ENCODE measurements at places on chromosomes 3 and 15.

DNA sequence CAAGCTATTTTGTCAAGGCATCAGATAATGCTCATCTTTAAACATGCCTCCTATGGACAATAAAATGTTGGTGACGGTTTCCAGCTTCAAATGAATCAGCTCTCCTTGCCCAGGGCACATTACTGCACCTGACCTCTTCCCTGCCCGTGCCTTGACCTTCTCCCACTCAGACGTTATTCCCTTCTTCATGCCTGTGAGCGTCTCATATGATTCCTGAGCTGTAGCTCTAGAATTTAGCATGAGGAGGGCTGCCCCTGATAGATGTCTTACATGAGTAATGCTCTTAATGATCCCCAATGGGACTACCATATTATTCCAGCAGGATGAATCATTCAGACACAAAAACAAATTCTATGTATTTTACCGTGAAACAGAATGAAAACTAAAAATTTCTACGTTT lies 762.7 kb downstream of the ROBO1 start:
- no peaks in the 10 kb centered on the region for H3K36me3 ChIP-seq
- no peaks in the 10 kb centered on the region for H3K27me3 ChIP-seq
- peaks cover 39% of the 10 kb centered on the region for H3K4me1 ChIP-seq
- H3K27ac ChIP-seq: no peak overlapping the region
- H3K4me3 ChIP-seq: no peak overlapping the region
- peak; percentile 27 for DNase-seq

DNA sequence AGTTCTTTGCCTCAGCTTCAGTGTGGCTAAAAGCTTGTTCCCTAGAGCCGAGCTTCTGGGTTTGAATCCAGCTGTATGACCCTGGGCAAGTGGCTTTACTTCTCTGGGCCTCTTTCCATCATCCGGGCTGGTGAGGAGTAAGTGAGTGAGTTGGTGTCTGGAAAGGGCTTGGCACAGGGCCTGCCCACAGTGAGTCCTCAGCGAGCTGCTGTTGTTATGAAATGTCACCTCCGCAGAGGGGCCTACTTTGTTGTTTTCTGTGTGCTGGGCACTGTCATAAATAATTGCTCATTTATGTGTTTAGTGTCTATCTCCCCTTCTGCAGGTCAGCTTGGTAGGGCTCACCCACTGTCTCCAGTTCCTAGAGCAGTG lies 31.7 kb downstream of the SLC6A6 start:
- H3K4me3 ChIP-seq: no peak overlapping the region
- peak overlapping the region; percentile 37 for H3K27ac ChIP-seq
- peaks cover 72% of the 10 kb centered on the region for H3K4me1 ChIP-seq
- no peak for DNase-seq
- H3K27me3 ChIP-seq: no peaks in the 10 kb centered on the region

GRCh38 chr3:29695643-29696198 lies 414.9 kb downstream of the RBMS3 start:
- H3K4me1 ChIP-seq: peaks cover 46% of the 10 kb centered on the region
- no peaks in the 10 kb centered on the region for H3K36me3 ChIP-seq
- H3K4me3 ChIP-seq: no peak overlapping the region
- DNase-seq: peak; percentile 55
- H3K27ac ChIP-seq: peak overlapping the region; percentile 80
- no peaks in the 10 kb centered on the region for H3K27me3 ChIP-seq

DNA sequence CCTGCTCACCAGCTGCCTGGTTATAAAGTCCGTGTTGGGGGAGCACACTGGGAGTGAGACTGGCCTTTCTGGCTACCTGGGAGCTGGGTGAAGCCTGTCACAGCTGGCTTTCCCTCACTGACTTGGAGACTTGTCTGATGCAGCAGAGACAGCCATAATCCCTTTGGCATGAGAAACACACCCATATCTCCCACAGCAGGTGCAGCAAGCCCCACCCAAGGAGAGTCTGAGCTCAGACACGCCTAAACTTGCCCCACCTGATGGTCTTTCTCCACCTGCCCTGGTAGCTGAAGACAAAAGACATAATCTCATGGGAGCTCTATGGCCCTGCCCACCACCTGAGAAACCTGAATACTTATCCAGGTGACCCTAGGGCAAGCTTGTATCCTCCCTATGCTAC lies 54.8 kb downstream of the NMD3 start:
- no peak overlapping the region for H3K27ac ChIP-seq
- H3K4me1 ChIP-seq: no peaks in the 10 kb centered on the region
- H3K36me3 ChIP-seq: no peaks in the 10 kb centered on the region
- H3K27me3 ChIP-seq: no peaks in the 10 kb centered on the region
- DNase-seq: no peak

DNA sequence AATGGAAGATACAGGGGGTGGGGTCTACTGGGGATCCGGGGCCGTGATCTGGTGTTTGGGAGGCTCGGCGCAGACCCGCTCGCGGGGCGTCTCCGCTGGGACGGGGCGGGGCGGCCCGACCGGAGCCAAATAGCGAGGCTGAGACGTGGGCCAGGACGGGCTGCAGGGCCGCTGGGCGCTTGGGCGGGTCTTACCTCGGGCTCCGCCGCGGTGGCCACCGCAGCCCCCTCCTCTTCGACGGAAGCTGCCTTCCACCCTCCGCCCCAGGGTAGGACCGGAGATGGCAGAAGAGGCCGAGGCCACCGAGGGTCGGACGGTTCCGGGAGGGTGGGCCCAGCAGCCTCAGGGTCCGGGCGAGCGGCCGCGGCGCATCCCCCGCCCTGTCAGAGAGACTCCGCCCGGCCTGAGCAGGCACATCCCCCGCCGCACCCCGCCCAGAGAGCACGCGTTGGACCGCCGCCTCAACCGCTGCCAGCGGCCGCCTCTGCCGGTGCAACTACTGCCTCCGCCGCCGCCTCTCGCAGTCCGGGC lies 399 bp downstream of the MYO9A start:
- DNase-seq: peak; percentile 68
- H3K4me1 ChIP-seq: peaks cover 9% of the 10 kb centered on the region
- H3K36me3 ChIP-seq: no peaks in the 10 kb centered on the region
- H3K27me3 ChIP-seq: no peaks in the 10 kb centered on the region

DNA sequence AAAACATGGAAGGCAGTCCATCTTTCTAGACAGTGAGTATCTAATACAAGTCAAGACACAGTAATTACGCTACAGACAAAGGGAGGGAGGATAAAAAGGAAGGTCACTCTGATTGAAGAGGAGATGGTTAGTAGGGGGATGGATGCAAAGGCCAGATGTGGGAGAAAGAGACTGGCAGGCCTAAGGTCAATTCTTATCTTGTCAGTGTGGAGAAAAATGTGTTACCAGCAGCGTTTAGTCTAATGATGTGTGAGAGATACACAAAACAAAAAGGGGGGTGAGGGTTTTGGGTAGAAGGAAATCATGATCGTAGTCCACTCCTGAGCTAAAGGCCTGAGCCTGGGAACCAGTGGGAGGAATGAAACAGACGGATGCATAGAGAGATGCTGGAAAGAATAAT lies 46.7 kb downstream of the RFTN1 start:
- no peak overlapping the region for H3K4me3 ChIP-seq
- peaks cover 14% of the 10 kb centered on the region for H3K4me1 ChIP-seq
- DNase-seq: no peak
- H3K36me3 ChIP-seq: no peaks in the 10 kb centered on the region
- peaks cover 22% of the 10 kb centered on the region for H3K27me3 ChIP-seq
- H3K27ac ChIP-seq: no peak overlapping the region

GRCh38 chr3:195757438-195757770 lies 36.6 kb downstream of the MUC20 start:
- DNase-seq: no peak
- no peak overlapping the region for H3K4me3 ChIP-seq
- H3K4me1 ChIP-seq: no peaks in the 10 kb centered on the region
- H3K27ac ChIP-seq: no peak overlapping the region
- H3K27me3 ChIP-seq: peaks cover 50% of the 10 kb centered on the region

DNA sequence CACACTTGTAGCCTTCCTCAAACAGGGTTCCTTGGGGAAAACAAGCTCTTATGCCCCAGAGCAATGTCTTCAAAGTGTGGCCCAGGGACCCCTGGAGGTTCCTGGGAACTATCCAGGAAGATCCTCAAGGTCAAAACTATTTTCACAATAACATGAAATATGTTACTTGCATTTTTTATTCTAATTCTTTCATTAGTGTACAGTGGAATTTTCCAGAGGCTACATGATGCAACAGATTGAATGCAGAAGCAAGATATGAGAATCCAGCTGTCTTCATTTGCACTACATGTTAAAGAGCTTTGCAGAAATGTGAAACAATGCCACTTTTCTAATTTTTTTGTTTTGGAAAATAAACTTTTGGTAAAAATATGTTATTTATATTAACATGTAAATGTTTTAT lies 190.9 kb downstream of the SLC9A9 start:
- no peaks in the 10 kb centered on the region for H3K4me1 ChIP-seq
- H3K36me3 ChIP-seq: no peaks in the 10 kb centered on the region
- no peak for DNase-seq

- H3K36me3 ChIP-seq: no peaks in the 10 kb centered on the region
- H3K4me1 ChIP-seq: no peaks in the 10 kb centered on the region
- H3K27ac ChIP-seq: no peak overlapping the region
- no peak for DNase-seq
- H3K27me3 ChIP-seq: no peaks in the 10 kb centered on the region
Observed at GRCh38 chr3:101077361-101078011, 84.3 kb upstream of the ABI3BP start.

GRCh38 chr3:20669675-20670074 lies 483.7 kb upstream of the SGO1 start:
- no peaks in the 10 kb centered on the region for H3K27me3 ChIP-seq
- H3K4me1 ChIP-seq: no peaks in the 10 kb centered on the region
- H3K27ac ChIP-seq: no peak overlapping the region
- no peaks in the 10 kb centered on the region for H3K36me3 ChIP-seq

DNA sequence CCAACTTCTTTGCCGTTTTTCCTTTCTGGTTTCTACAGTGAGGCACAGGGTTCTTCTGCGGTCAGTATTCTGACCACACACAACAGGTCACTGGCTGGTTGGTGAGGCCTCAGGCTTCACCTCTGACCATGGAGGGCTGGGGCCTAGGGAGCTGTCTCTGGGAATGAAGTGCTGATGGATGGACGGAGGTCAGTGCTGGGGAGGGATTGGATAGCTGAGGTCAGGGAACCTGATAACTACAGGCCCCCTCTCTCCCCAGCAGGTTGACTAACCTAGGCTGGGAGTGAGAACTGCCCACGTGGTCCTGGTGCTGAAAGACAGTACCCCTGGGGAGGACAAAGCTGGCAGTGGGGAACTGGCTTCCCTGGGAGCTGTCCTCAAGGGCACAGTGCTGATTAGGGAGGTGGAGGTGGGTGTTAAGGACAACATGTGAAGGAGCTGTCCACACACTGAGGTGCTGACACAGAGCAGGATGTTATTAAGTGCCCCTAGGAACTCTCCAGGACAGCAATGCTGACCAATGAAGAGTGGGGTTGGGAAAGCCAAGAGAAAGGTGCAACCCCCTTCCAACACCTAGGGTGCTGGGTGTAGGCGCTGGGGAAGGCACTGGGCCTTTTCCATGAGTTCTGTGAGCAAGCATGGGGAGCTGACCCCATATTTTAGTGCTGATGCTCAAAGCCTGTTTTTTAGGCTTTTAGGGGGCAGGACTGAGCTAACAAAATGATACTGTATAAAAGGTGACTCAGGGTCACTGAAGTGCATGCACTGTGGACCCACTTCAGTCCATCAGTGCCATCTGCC lies 45.2 kb downstream of the ATP2B2 start:
- H3K27ac ChIP-seq: no peak overlapping the region
- no peak overlapping the region for H3K4me3 ChIP-seq
- H3K4me1 ChIP-seq: no peaks in the 10 kb centered on the region
- peak; percentile 75 for DNase-seq
- H3K27me3 ChIP-seq: no peaks in the 10 kb centered on the region

DNA sequence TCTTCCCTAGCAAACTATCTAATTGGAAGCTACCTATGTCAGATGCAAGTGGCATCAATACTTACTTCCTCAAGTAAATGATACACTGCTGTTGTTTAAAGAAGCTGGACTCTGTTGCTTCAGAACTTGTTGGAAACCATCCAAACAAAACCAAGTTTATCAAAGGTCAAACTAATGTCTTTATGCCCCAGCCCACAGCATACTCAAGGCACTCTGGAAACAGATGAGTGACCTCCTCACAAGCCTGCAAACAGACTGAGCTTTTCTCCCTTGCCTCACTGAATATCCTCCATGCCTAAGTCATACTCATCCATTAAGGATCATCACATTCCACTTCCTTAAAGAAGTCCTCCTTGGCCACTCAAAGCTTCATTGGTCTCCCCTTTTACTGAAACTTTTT lies 107.4 kb upstream of the ACP3 start:
- no peaks in the 10 kb centered on the region for H3K27me3 ChIP-seq
- H3K4me3 ChIP-seq: no peak overlapping the region
- H3K27ac ChIP-seq: no peak overlapping the region
- H3K36me3 ChIP-seq: no peaks in the 10 kb centered on the region
- DNase-seq: no peak
- peaks cover 5% of the 10 kb centered on the region for H3K4me1 ChIP-seq

GRCh38 chr3:192186045-192186444 lies 541.3 kb downstream of the FGF12 start:
- H3K36me3 ChIP-seq: no peaks in the 10 kb centered on the region
- DNase-seq: no peak
- peaks cover 16% of the 10 kb centered on the region for H3K4me1 ChIP-seq
- H3K27me3 ChIP-seq: no peaks in the 10 kb centered on the region

GRCh38 chr3:18740631-18741583 lies 315.8 kb upstream of the SATB1 start:
- DNase-seq: no peak
- H3K4me1 ChIP-seq: no peaks in the 10 kb centered on the region
- H3K27me3 ChIP-seq: no peaks in the 10 kb centered on the region
- H3K36me3 ChIP-seq: no peaks in the 10 kb centered on the region
- no peak overlapping the region for H3K27ac ChIP-seq
- H3K4me3 ChIP-seq: no peak overlapping the region

DNA sequence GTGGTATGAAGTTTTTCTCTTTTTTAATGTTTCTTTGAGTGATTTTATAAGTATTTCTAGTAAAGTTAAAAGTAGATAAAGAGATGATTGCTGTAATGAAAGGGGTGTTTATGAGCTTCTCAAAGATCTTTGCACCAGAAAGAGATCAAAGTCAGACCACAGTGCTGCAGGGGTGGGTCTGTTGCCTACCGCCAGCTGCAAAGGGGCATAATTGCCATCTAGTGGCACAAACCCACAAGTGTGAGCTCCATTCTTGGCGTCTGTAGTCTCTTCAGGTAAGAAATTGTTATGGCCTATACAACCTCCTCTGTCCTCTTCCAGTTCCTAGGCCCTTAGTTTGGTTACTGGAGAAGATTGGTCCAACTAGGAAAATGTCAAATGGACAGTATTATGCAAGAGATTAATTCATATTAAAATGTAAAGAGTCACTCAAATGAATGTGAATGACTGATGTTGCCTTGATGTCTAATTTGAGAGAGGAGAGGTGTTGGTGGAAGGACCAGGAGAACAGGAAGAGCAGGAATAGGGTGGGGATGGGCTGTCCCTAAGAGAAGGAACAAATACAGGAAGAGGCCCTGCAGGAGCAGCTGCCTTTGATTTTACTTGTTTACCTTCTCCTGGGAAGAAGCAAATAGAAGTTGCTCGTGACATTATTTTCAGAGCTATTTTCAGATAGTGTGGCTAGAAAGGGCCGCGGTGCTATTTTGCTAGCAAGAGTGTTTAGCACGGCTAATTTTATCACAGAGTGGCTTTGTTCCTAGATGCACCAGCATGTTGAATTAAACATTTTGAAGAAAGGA lies 53.0 kb upstream of the GSK3B start:
- no peaks in the 10 kb centered on the region for H3K4me1 ChIP-seq
- no peak overlapping the region for H3K27ac ChIP-seq
- no peaks in the 10 kb centered on the region for H3K27me3 ChIP-seq
- H3K36me3 ChIP-seq: no peaks in the 10 kb centered on the region
- DNase-seq: peak; percentile 18
- no peak overlapping the region for H3K4me3 ChIP-seq
